ENCODE measurements at places on chromosomes 2 and 18. TPM values are rescaled to one million over a fixed set of nuclear protein-coding genes. Genes with fewer than 3 reads are reported as not detected.

- DNase-seq, result no peak
These were observed 13.4 kb upstream of the HOXD1 start for GRCh38 chr2:176174824-176175708.

Gene CNRIP1
- 23.2 TPM for polyA plus RNA-seq

Gene BOLL
- not detected for polyA plus RNA-seq

DNA sequence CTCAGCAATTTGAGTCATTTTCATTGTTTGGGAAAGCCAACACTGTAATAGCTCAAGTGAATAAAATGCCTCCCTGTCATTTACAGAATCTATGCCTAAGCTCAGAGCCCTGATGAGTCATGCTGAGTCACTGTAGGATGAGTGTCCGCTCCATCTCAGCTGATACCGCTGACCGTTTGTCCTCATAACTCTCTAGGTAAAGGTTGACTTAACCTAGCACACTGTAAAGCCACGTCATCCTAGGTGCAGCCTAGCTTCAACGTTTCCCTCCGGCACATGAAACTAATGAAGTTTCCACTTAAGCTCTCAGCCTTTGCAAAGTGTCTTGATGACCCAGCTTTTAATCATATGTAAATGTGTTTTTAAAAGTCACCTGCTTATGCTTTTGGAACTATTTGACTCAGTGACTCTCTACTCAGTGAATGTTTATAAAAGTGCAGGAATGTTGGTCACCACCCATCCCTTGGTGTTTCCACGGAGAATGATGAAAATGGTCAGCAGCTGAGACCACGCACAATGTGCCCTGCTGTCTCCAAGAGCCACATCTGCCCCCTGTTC lies 154.0 kb downstream of the PMAIP1 start:
- no peak for DNase-seq

Gene DAW1
- polyA plus RNA-seq, result 0.65 TPM

DNA sequence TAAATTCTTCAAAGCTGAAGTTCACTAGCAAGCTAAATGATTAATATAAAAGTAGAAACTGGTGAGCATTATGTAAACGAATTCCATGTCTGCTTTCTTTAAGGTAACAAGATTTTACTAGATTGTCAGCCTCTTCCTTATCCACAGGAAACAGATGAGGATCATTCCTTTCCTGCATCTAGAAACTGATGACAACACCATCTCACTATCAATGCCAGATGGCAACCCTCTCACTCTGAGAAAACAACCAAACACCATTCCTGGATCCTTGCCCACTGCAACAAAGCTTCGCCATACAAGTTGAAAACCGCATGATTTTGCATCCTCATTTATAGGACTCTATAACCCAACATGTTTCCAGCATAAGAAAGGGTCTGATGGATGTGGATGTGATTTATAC lies 122.9 kb downstream of the ZNF521 start:
- DNase-seq, result no peak

- DNase-seq, result no peak
These were observed 94.8 kb upstream of the LTBP1 start for GRCh38 chr2:32851777-32852439.

- DNase-seq, result no peak
These were observed 385.4 kb upstream of the SYT4 start for GRCh38 chr18:43662657-43663056.
